ENCODE measurements at places on chromosomes 12 and 14. TPM values are rescaled to one million over a fixed set of nuclear protein-coding genes. Genes with fewer than 3 reads are reported as not detected.

The CRIP1 gene
- 285 TPM for total RNA-seq

The FRMD6 gene
- 33.1 TPM for total RNA-seq

The ACSS3 gene
- 12.1 TPM for total RNA-seq

The DNAI7 gene
- not detected for total RNA-seq

The CTSG gene
- 3.1 TPM for total RNA-seq

The DAO gene
- total RNA-seq, result 0.28 TPM

The ZBTB39 gene
- 4.8 TPM for total RNA-seq

The GPR65 gene
- total RNA-seq, result 2.4 TPM

The BICDL1 gene
- total RNA-seq, result 0.51 TPM

The KRT81 gene
- total RNA-seq, result not detected

The GARIN6 gene
- not detected for total RNA-seq

The DPPA3 gene
- total RNA-seq, result not detected

The PCED1B gene
- 5.7 TPM for total RNA-seq

The POU6F1 gene
- total RNA-seq, result 19.4 TPM

The SLC7A7 gene
- total RNA-seq, result 11.4 TPM

The OR11G2 gene
- not detected for total RNA-seq

The GPRC5D gene
- total RNA-seq, result not detected

The MANSC4 gene
- not detected for total RNA-seq

The FAM222A gene
- total RNA-seq, result 0.79 TPM

The KERA gene
- not detected for total RNA-seq

The SLIRP gene
- total RNA-seq, result 87.4 TPM

The ZFHX2 gene
- 2.3 TPM for total RNA-seq

The RERG gene
- 98.8 TPM for total RNA-seq

The RIMBP2 gene
- total RNA-seq, result 1.7 TPM

The TPPP2 gene
- not detected for total RNA-seq

The ITGB7 gene
- 2.1 TPM for total RNA-seq

The HHIPL1 gene
- total RNA-seq, result 10.9 TPM

The LTB4R gene
- 5.6 TPM for total RNA-seq

The PLEKHG7 gene
- total RNA-seq, result not detected

Measured in posterior vena cava (tissue), 2 donors.